Pulmonary artery endothelial cell (primary cell): ENCODE measurements at places on chromosomes 2 and 18. TPM values are rescaled to one million over a fixed set of nuclear protein-coding genes. Genes with fewer than 3 reads are reported as not detected.

Gene MGAT4A
- 65.4 and 68.8 TPM in 2 replicates for total RNA-seq

Gene ZRANB3
- 5.1 and 8.7 TPM in 2 replicates for total RNA-seq

Gene EFHD1
- total RNA-seq, result not detected in 2 replicates

Gene SAG
- 0.07 TPM in 1 of 2 replicates, not detected in the other for total RNA-seq

Gene ATG16L1
- 48.3 and 51.5 TPM in 2 replicates for total RNA-seq

Gene MC4R
- not detected in 2 replicates for total RNA-seq
